ENCODE measurements at places on chromosomes 2 and 18.

GRCh38 chr2:190563109-190563508 lies 28.6 kb upstream of the NEMP2 start:
- no peak for DNase-seq

DNA sequence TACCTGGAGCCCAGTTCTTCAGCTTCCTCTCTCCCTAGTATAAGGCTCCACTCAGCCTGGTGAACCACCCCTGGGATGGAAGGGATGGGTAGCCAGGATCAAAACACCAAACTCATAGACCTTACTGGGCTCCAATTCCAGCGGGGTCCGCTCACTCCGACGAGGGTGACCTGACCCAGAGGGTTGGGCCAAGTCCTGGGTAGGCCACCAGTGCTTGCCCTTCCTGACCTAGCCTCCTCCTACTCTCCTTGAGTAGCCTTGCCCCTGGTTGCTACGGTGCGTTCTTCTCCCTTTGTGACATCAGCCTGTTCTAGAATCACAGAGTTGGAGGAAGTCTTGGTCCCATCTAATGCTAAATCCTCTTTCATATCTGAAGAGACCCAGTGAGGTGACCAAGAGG lies 537 bp upstream of the STAT4 start:
- DNase-seq, result no peak

DNA sequence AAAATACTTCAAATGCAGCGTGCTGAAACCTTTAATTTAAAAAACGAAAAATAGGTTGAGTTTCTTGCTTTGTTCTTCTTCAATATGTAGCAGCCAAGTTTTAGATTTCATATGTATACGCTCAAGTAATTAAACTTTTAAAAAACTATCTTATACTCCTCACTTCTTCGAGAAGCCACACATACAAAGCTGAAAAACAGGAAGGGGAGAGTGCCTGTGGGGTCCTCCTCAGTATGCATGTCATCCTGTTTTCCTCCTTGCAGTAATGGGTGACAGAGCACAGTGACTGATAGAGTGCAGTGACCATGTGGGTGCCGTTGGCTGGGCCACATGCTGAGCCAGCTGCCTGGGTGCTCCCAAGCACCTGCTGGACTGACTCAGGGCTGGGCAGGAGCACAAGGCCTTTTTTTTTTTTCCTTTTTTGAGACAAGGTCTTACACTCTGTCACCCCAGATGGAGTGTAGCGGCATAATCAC lies 33.3 kb downstream of the UXS1 start:
- DNase-seq, result no peak

DNA sequence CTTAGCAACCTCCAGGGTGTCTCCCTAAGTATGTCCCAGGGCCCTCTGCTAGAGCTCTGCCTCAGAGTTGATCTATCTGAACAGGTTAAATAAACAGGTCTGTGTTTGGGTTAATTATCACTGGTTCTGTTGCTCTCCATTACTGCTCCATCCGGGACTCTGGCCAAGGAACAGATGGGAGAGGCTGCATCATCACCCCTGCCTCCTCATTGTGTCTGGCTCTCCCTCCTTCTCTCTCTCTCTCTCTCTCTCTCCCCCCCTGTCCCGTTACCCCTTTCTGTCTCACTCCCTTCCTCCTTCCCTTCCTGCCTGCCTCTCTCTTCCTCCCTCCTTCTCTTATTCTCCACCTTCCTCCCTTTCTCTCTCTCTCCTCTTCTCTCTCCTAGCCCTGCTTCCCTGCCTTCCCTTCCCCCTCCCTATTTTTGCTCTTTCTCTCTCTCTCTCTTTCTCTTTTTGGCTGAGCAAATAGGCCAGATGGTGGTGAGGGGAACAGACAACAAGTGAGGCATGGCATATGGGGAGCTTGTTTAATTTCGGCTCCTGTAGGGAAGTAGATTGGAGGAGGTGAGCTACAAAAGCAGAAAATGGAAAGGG lies 62.1 kb downstream of the SETBP1 start:
- DNase-seq, result no peak

GRCh38 chr2:84971510-84972206 lies 697 bp downstream of the KCMF1 start:
- DNase-seq, result no peak

GRCh38 chr18:79970419-79971133 lies 6.1 kb downstream of the HSBP1L1 start:
- DNase-seq, result no peak

GRCh38 chr18:9321017-9321452 lies 13.5 kb upstream of the TWSG1 start:
- DNase-seq, result no peak

GRCh38 chr2:64049633-64050220 lies 30.5 kb upstream of the VPS54 start:
- no peak for DNase-seq

DNA sequence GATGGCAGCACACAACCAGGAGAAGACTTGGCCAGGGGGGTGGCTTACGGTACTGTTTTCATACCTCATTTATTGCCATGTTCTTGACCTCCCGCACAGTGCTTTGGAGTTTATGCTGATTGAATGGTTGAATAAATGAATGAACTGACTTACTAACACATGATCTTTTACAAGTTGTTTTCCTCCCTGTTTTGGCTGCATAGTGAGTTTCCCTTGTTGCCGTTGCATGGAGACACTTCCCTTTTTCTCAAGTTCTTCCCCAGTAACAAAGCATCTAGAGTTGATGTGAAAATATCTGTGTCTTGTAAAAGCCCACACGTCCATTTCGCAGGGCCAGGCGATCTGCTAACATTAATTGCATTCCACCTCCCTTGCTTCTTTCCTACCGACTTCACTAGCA lies 35.7 kb upstream of the RAB1A start:
- no peak for DNase-seq

- no peak for DNase-seq
These were observed 38.4 kb downstream of the SERTAD2 start for GRCh38 chr2:64615192-64615763.

DNA sequence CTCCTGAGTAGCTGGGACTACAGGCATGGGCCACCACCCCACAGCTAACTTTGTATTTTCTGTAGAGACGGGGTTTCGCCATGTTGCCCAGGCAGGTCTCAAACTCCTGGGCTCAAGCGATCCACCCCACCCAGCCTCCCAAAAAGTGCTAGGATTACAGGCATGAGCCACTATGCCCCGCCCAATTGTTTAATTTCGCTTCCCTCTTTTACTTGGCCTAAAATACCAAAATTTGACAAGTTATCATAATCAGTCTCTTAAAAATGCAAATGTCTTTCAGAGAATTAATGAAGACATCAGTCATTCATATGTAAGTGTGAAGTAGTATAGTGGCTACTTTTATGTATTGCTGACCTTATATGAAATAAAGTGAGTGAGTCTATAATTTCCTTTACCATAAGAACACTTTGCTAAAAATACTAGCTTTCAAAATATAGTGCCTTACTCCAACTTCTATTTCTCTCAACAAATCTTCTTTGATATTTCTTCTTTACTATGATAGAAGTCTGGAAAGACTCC lies 9.8 kb downstream of the FBXO11 start:
- DNase-seq, result no peak

- DNase-seq, result no peak
These were observed 286.2 kb upstream of the VRK2 start for GRCh38 chr2:57760381-57760801.

DNA sequence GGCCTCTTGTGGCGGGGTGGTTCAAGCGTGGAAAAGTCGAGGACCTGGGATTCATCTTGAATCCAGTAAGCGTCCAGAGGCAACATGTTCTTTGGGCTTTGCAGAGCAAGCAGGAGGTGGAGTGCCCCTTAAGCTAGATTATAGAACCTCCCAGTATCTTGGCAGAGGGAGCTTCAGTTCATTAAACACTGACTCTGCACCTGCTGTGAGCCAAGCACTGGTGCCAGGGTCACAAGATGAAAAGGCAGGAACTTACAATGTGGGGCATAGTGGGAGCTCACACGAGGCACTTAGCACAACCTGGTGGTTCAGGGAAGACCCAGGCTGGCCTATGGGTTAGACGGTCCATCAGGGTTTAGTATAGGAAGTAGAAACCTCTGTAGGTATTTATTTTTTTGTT lies 7.4 kb upstream of the FZD5 start:
- DNase-seq, result no peak

DNA sequence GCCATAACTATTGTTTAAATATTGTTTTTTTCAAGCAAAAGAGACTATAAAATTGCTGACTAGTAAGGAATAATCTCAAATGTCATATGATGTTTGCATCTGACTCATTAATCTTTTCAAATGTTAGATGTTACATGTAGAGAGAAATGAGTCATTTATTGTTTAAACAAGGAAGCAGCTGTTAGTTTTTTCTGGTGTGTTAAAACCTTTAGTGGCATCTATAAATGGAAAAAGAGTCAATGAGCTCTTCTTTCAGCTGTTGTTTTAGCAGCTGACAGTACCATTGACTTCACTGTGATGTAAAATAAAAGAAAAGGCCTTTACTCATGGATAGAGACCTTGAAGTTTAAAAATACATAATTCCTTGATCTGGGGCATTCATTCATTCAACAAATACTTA lies 1.8 kb upstream of the KLHL41 start:
- no peak for DNase-seq

- no peak for DNase-seq
These were observed 20.5 kb upstream of the LRPPRC start for GRCh38 chr2:44016282-44016681.

GRCh38 chr18:41486575-41486974 lies 468.5 kb upstream of the PIK3C3 start:
- no peak for DNase-seq

- DNase-seq, result no peak
These were observed 403.9 kb upstream of the DCC start for GRCh38 chr18:51936115-51936514.

GRCh38 chr2:47488870-47489584 lies 86.1 kb downstream of the MSH2 start:
- peak; percentile 56 for DNase-seq

DNA sequence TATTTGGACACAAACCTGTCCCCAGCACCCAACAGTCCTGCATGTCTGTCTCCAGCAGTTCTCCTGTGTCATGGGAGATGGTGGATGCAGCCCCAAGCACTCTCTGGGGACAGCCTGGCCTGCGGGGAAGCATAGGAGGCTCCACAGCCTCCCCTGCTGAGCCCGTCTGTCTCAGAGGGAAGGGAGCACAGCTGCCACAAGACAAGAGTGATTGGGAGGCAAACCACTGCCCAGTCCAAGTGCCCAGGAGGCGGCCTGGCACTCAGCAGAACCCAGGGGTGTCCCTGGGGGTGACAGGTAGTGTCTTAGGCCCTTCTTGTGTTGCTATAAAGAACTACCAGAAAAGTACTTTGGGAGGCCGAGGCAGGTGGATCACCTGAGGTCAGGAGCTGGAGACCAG lies 211.2 kb upstream of the MYT1L start:
- DNase-seq, result no peak

- DNase-seq, result no peak
These were observed 9.7 kb downstream of the RHBDD1 start for GRCh38 chr2:226845386-226846116.

DNA sequence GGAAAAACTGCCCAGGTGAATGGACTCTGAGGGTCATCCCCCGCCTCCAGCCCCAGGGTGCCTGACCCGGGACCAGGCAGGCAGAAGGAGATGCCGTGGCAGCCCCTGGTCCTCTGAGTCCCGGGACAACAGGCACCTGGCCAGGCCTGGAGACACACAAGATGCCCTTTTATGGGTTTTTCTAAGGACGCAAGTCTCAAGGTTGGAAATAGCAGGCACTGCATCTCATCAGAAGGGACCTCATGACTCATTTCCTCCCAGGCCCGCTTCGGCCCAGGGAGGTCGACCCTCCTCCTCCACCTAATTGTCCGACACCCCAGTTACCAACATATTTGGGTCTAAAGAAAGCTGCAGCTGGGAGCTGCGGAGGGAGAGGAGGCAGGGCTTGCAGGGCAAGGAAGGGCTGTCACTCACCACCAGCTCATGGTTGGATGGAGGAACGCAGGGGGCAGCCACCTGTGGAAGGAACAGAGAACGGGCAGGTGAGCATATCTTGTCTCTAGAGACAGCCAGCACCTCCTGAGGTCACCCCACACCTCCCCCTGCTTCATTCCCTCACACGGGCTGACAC lies 82.9 kb downstream of the TNS1 start:
- no peak for DNase-seq

DNA sequence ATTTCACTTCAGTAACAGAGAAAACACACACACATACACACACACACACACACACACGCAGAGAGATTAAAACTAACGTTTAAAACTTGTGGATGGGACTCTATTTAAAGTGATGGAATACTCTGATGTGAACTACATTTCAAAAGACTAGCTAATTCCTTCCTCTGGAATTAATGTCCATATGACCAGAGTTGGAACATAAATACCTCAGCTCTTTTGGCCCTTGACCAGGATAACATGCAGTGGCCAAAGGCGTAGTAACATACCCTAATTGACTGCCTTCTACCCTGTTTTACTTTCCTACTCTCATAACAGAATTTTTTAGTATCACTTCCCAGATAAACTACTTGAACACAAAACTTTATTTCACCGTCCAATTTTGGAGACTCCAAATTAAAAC lies 671.3 kb upstream of the CHAC2 start:
- no peak for DNase-seq

DNA sequence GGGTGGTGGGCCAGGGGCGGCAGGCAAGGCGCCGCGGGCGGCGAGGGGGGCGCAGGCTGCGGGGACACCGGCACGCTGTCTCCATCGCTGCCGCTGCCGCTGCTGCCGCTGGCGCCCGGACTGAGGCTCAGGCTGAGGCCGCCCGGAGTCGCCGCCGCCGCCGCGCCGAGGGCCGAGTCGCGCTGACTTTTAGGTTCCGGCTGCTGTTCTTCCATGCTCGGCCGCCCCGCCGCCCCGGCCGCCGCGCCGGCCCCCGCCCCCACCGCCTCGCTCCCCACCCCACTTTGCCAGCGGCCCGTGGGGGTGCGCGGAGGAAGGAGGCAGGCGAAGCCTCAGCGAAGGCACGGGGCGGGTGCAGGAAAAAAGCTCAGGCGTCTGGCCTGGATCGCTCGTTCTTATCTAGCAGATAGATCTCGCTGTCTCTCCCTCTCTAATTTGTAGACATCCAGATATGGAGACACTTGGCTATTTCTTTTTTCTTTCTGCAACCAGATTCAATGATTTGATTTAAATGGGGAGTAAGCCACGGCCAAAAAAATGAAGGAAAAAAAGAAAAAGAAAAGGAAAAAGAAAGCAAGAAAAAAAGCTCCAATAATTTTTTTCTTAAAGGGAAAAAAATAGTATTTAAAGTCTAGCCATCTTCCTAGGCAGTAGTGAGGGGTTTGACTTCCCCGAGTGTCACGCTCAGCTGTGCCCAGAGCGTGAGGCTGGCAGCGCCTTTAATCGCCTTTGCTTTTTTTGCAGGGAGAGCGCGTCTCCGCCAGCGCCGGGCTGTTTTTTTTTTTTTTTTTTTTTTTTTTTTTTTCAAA lies at the start of gene EN1:
EN1 (minus strand) TSS at position 696 of the 809 bp plus-strand sequence; CDS start at position 215, 481 bp downstream.
- no peak for DNase-seq
